Spleen (tissue), 13 donors: ENCODE measurements at places on chromosomes 7 and 10. TPM values are rescaled to one million over a fixed set of nuclear protein-coding genes. Genes with fewer than 3 reads are reported as not detected.

EVX1 gene
- not detected for polyA plus RNA-seq

HIF1AN gene
- 6.4 TPM for polyA plus RNA-seq

C10orf71 gene
- polyA plus RNA-seq = not detected

POU6F2 gene
- polyA plus RNA-seq = not detected

OR2A1 gene
- 0.16 TPM for polyA plus RNA-seq

CPED1 gene
- polyA plus RNA-seq = 1.5 TPM

UBE2D1 gene
- 16.1 TPM for polyA plus RNA-seq

SFTPA1 gene
- 1.4 TPM for polyA plus RNA-seq

NPC1L1 gene
- polyA plus RNA-seq = 0.02 TPM

PSD gene
- polyA plus RNA-seq = 1.1 TPM

CTAGE4 gene
- 0.17 TPM for polyA plus RNA-seq

CYP26C1 gene
- polyA plus RNA-seq = 0.04 TPM

RBM28 gene
- 11.0 TPM for polyA plus RNA-seq

SHOC2 gene
- polyA plus RNA-seq = 17.6 TPM

CUX1 gene
- polyA plus RNA-seq = 12.8 TPM

PALD1 gene
- polyA plus RNA-seq = 19.7 TPM
